ENCODE measurements at places on chromosomes 4 and X. TPM values are rescaled to one million over a fixed set of nuclear protein-coding genes. Genes with fewer than 3 reads are reported as not detected.
A peak's percentile ranks its signal among the peaks of the same experiment; 100 is the strongest.

Gene UBE2A
- total RNA-seq, result 66.9 TPM

Gene SPATA4
- total RNA-seq, result 0.21 TPM

Gene UTP14A
- total RNA-seq, result 48.3 TPM

Gene PRSS12
- 10.7 TPM for total RNA-seq

Gene PPP4R3C
- total RNA-seq, result not detected

DNA sequence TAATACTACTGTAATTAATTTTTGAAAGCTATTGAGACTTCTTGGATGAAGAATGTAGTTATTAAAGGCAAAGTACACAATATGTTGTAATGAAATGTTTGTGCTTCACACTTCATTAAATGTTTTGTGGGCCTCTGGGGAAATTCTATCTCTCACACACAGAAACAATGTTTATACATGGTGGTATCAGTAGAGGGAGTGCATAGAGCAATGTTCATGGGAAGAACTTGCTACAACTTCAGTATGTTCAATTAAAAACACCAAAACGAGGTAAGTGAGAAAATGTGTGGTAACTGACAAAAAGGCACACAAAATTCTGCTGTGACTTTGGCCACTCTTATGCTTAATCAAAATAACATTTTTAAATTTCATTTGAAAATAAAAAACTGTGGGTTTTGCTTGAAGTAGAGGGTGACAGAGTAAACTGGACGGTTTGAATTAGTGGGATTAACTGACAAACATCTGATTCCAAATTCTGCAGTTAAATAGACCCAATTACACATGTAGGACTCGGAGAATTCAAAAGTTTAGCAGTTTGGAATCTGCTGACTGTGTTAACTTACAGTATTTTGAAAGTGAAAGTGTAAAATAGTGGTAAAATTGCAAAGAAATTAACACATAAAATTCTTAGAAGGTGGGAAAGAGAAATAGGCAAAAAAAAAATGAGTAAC lies 111.4 kb upstream of the TTC29 start:
- DNase-seq, result peak; percentile 15

- DNase-seq, result peak; percentile 38
Measured at GRCh38 chrX:136209016-136209738, 42.0 kb downstream of the MAP7D3 start.

DNA sequence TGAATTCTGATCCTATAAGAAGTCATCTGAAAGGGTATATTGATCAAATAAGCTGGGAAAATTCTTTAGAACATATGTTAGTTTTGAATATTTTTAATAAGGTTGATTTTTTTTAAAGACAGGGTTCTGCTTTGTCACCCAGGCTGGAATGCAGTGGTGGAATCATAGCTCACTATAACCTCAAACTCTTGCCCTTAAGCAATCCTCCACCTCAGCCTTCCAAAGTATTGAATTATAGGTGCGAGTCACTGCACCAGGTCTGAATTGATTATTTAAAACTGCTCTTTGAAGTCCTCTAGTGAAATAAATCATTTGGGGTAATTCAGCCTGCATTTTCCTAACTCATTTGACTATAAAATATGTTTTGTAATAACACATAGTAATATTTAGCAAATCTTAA lies 812.3 kb downstream of the PDHA2 start:
- no peak for DNase-seq

DNA sequence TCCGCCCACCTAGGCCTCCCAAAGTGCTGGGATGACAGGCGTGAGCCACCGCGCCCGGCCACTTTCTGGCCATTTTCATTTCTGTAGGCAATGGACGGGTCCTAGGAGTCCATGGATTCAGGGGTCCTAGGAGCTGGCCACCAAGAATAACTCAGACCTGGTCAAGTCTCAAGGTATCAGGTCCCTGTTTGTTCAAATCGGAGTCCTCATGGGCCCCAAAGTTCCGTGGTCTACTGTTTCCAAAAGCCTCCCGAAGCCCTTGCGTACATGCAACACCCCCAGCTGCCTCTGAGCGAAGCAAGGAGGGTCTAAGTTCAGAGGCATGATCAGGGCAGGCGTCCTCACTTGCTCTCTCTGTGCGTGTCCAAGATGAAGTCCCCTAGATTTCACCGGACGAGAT lies 30.1 kb downstream of the P2RY8 start:
- DNase-seq, result no peak

DNA sequence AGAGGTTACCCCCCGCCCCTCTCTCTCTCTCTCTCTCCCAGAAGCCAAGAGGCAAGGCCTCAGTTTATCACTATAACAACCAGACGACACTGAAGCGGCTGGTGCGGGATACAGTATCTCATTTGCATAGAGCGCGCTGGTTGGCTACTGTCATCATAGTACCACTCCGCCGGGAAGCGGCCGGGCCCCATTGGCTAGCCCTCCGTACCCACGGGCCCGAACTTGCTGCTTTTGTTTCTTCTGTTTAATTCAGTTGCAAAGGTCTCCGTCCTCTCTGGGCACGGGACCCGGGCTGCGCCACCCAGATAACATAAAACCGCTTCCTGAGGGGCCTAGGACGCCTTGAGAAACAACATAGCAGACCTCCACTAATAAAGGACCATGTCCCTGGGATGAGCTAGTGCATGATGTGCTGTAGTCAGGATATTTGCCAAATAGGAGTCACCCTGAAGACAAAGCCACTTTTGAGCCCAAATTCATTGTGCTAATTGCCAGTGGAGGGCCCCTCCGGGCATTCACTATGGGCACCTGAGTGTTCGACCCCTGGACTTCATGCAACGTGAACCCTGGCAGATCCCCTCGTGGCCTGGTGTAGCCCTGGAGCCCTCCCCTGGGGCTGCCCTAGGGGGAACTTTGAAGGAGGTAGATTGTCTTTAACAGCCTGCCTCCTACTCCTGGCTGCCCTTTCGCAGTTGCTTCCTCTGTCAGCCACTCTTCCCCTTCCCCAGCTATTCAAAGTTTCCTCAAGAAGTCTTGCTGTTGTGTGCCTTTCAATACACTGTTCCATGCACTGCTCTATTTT lies at the start of gene PCYT1B:
Gene PCYT1B, minus strand, starts transcription at position 91 of the 802 bp plus-strand sequence. CDS start 242 bp downstream, outside the sequence.
- DNase-seq, result peak; percentile 31

GRCh38 chr4:162841753-162842152 lies 324.9 kb downstream of the NAF1 start:
- no peak for DNase-seq

- DNase-seq, result no peak
Measured at GRCh38 chr4:141473026-141473540, 163.3 kb upstream of the IL15 start.

DNA sequence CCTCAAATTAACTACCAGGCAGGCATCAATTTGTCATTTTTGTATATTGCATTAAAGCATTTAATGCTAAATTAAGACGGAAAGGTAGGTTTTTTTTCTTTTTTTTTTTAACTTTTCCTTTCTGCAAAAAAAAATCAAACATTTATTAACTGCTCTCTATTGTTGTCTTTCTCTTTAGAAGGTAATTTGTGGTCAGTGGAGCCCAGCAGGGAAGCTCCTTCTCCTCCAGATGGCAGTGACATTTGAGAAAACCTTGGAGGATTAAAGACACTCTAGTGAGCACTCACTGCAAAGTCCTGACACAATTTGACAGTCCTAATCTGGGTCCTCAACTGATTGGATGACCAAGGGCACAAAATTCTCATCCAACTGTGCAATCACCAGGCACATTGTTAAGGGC lies 102.4 kb downstream of the SLIT2 start:
- no peak for DNase-seq

- DNase-seq, result no peak
Measured at GRCh38 chr4:126526335-126526734, 1106.4 kb upstream of the INTU start.

- DNase-seq, result no peak
Measured at GRCh38 chr4:79585330-79585729, 177.3 kb upstream of the GK2 start.

GRCh38 chrX:31420711-31421151 lies 348.9 kb upstream of the FTHL17 start:
- peak; percentile 61 for DNase-seq

DNA sequence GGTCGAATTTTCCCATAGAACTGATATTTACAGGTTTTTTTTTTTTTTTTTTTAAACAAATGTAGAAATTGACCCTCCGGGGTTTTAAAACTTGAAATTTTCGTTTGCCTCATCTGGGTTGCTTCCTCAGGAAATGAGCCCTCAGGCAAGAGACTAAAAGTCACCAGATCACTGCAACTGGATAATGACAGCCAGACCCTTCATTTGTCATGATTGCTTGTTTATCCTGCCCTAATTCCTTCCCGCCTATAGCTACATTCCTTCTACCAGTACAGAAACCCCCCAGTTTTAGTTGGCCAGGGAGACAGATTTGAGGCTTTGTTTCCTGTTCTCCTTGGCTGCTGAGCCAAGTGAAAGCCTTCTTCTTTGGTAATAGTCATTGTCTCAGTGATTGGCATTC lies 44.0 kb upstream of the IGFBP7 start:
- DNase-seq, result peak; percentile 87

GRCh38 chr4:172040766-172041165 lies 227.6 kb downstream of the GALNTL6 start:
- no peak for DNase-seq

GRCh38 chrX:69664693-69665092 lies 48.8 kb downstream of the EDA start:
- DNase-seq, result no peak

- no peak for DNase-seq
Measured at GRCh38 chrX:48532161-48532560, 7.4 kb upstream of the TBC1D25 start.

GRCh38 chr4:154307451-154307850 lies 184.1 kb downstream of the DCHS2 start:
- DNase-seq, result no peak
